ENCODE measurements at places on chromosomes 4 and X.

- no peak for DNase-seq
These were observed 340.7 kb upstream of the SLIT2 start for GRCh38 chr4:19910861-19911525.

DNA sequence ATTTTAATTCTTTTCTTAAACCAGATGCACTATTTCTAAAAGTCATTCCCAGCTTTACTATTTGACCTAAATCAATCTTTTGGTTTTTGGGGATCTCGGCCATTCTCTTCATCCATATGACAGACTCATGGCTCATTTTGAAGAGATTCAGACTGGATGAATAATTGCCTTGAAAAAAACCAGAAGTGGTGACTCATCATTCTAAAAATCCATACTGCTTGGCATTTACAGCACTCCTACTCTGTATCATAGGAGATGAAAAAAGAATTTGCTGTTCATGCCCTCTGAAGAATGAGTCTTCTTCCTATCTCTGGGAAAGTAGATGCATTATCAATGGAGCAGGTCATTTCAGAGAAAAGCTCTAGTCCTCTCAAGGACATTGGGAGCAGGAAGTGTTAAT, 220.5 kb upstream of the RPS6KA3 start:
- DNase-seq: no peak

GRCh38 chrX:86171366-86171765, 23.1 kb downstream of the DACH2 start:
- DNase-seq: no peak

- no peak for DNase-seq
These were observed 75.7 kb downstream of the GAB1 start for GRCh38 chr4:143412420-143412758.

- no peak for DNase-seq
These were observed 364.8 kb downstream of the ARAP2 start for GRCh38 chr4:35879479-35879878.

- no peak for DNase-seq
These were observed at the start of gene CLDN2 for GRCh38 chrX:106919932-106920452. TSS of gene CLDN2 (plus strand) at chrX:106920402. CDS start at chrX:106928229, 7,827 bp downstream.

- DNase-seq: no peak
These were observed 67.2 kb downstream of the INPP4B start for GRCh38 chr4:142778900-142779299.

DNA sequence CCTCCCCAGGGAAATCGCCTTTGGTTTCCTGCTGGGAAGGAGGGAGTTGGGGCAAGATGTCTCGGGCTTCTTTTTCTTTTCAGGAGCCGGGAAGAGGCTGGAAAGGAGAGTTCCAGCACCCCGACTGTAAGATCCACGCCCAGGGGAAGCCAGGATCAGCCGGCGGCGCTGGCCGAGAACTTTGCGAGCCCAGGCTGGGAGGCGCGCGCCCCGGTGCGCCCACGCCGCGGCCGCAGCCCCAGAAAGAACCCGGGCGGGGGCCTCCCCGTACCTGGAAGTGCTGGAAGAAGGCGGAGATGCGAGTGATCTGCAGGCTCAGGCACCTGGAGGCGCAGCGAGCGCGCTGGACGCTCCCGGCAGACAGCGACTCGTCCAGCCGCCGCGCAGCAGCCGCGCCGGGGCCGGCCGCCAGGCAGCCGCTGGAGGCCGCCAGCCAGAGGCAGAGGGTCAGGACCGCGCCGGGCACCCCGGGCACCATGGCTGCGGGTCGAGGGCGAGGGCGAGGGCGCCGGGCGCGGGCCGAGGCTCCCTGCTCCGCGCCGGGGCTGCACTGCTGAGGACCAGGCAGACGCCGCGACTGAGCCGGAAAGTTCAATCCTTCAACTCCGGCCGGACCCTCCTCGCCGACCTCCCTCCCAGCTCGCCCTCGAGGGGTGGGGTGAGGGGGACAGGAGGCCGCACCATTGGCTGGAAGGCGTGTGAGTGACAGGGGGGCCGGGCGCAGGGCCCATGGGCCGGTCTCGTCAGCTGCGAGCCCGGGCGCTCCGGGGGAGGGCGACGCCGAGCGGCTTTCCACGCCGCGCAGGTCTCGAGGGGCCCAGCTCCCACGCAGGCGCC, at the start of gene ANOS1:
TSS of gene ANOS1 (minus strand) at position 579 of the 837 bp plus-strand sequence. CDS start at position 478, 101 bp downstream.
- DNase-seq: no peak

DNA sequence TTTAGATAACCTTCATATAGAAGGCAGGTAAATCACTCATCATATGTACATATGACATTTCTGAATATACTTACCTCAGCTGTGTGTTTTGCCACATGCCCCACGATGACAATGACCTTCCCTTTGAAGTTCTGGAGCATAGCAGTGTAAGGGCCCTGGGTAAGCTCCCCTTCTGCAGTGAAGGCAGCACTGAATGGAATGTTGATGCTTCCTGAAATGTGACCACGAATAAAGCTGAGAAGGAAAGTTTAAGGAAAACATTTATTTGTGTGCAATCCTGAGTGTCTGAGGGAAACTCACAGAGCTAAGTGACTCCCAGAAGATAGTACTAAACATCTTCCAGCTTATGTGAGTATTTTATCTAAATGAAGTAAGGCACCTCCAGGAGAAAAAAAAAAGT, 200.1 kb downstream of the NPNT start:
- no peak for DNase-seq

DNA sequence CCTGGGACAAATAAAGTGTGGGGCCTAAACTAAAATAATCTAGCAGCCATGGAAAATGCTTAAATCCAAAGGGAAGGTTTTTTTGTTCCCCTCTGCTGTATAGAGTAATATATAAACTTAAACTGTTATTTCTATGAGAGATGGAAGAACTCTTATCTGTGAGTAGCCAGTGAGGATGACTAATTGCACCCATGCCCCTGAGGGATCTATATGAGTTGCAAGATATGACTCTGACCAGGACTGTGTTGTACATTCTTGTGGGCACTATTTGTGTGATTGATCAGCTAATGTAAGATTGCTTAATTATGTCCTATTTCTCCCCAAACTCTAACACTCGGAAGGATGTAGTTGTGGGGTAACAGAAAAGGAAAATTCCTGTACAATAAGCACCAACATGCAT, 35.2 kb upstream of the AMBN start:
- DNase-seq: no peak

DNA sequence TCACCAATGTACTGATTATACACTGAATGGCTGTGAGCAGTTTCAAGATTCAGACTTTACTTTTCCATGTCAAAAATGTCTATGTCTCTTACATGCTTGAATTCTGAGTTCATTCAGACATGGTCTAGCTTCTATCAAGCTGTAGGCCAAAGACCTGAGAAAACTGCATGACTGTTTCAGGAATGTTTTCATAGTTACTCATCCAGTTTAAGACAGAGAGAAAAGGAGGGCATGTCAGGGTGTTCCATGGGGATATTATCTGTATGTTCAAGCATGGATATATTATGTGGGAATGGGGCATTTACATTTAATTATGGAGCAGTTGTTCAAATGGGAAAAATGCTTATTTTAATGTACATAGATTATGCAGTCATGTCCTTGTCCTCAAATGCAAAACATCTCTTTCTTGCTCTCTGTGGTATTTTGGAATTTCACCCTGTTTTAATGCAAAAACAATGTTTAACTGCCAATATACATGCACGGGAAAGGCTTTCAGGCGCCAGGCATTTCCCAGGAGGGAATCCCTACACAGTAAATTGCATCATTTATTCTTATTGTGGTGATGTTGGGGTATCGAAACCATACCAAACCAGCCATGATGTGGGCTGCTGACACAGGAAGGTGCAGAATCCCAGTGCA, 429.1 kb upstream of the INTU start:
- DNase-seq: no peak

DNA sequence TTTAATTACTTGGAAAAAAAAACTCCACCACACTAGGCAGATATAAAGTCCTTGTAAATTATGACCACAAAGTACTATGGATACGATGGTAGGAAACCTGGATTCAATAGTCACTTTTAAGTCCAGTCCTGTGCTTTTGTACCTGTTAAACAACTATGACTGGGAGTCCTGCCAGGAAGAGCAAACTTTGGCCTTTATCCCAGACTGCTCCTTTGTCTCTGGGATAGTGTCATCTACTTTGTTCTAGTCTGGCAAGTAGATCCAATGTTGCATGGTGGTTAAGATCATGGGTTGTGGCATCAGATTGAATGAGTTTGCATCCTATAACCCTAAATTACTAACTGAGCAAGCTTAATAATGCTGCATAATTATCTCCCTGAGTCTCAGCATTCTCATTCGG, 175.3 kb upstream of the FGF13 start:
- no peak for DNase-seq

DNA sequence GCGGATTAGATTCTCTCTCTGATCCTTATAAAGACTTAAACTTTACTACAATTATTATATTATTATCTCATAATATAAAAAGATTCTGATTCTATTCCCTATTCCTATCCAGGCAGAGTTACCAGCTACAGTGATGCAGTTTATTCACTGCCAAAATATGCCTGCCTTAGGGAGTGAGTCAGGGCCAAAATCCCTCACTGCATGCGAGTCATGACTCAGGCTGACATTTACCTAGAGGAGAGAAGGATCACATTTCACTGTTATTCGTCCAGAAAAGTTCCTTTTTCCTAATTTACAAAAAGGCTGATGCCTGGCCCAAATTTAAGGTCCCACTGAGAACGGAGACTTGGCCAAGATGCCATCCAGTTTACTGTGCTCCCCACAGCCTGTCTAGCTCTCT, 168.5 kb upstream of the LDB2 start:
- DNase-seq: no peak

- DNase-seq: no peak
These were observed 426.8 kb downstream of the HNRNPD start for GRCh38 chr4:81946996-81947395.

- DNase-seq: no peak
These were observed 81.8 kb upstream of the NAP1L5 start for GRCh38 chr4:88779431-88779830.

DNA sequence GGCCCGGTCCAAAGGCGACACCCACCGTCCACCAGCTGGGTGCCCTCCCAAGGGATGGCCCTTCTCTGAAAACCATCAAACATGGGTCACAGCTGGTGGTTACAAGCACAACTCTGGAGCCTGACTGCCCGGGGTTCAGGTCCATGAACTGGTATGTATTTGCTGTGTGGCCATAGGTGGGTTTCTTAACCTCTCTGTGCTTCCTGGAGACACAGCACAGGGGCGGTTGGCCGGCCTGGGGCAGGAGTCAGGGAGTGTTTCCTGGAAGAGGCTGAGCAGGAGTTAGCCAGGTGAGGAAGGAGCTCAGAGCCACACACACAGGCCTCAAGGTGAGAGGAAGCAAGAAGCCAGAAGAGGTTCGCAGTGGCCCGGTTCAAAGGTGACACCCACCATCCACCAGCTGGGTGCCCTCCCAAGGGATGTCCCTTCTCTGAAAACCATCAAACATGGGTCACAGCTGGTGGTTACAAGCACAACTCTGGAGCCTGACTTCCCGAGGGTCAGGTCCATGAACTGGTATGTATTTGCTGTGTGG, 243.7 kb upstream of the PSAPL1 start:
- no peak for DNase-seq

GRCh38 chr4:115969756-115970155, 856.3 kb upstream of the NDST4 start:
- DNase-seq: no peak

DNA sequence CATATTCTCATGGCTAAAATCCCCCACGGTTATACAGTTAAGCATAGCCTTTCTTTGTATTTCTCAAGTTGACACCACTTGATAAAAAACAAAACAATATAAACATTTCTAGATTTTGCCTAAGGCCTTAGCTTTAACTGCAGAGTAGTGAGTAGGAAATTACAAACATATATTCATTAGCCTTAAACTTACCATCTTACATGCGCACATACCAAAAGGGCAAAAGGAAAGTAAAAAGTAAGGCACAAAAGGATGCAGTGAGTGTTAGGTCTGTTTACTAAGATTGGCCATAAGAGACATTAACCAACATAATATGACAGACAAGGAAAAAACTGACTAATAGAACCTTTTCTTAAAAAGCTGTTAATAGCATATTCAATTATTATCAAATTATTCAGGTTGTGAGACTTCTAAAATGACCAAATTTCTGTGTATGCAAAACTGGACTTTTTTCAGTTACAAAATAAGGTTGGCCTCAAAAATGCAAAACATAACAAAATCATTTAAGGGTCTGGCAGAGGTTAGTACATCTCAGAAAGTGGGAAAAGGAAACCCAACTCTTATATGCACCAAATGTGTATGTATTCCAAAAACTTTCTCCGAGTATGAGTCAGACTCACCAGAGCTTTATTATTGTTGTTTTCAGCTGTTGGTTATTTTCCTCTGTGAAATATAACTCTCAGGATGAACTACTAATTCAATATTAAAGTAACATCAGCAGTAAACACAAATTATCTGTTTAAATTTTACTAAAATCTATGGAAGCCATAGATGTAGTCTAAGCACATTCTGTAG, 39.9 kb downstream of the SEPSECS start:
- DNase-seq: no peak

DNA sequence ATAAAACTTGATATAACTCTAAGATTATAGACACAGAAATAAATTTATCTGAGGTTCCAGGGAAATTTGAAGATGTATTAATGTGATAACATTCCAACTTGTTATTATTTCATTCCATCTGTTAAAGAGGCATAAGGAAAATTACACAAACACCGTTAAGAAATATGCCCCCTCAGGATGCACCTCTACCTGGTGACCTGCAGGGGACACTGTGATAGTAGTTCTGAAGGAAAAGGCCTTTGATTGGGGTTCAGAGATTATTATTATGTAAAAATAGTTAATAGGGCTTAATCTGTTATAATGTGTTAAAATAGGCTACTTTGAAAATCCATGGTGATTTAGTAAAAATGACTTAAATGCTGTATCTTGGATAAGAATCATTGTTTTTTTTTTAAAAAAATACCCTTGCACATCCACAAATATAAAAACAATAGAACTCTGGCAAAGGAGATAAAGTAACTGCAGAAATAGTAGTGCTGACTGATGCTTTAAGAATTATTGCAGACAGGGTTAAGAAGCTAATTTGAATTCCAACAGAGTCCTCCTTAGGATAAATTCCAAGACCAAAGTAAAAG, 6.1 kb upstream of the ABRAXAS1 start:
- DNase-seq: no peak

DNA sequence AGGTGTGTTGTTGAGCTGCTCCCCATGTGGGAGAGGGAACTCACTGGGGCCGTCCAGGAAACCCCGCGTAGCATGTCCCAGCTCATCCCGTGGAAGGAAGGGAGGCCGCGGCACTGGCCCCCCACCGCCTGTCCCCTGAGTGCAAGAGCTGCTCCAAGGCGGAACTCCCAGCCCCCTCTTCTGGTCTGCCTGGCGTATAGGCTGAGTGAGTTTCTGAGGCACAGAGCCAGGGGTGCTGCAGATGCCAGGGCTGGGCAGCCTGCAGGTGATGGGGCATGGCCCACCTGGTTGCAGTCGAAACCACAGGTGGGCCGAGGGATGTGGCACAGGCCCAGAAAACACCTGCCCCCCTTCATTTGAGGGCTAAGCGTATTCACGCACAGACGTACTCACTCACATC, 49.6 kb downstream of the ABLIM2 start:
- no peak for DNase-seq

GRCh38 chrX:25941087-25941486, 197.1 kb upstream of the MAGEB18 start:
- DNase-seq: no peak
